ENCODE measurements at places on chromosomes 6 and 20. TPM values are rescaled to one million over a fixed set of nuclear protein-coding genes. Genes with fewer than 3 reads are reported as not detected.

Gene ZC3H12D
- 1.6 TPM for total RNA-seq

Gene KCNK5
- not detected for total RNA-seq

Gene CST2
- total RNA-seq: 0.16 TPM

Gene BCAS4
- 12.5 TPM for total RNA-seq

Gene CENPQ
- 5.6 TPM for total RNA-seq

Gene RIPOR3
- total RNA-seq: 4.2 TPM

Gene TUBB2B
- 6.3 TPM for total RNA-seq

Gene TCF21
- total RNA-seq: 55.2 TPM

Measured in cardiac atrium fibroblast (primary cell).